BJ (cell line): ENCODE measurements at places on chromosomes 2 and 18.
A peak's percentile ranks its signal among the peaks of the same experiment; 100 is the strongest.

- no peak for DNase-seq
Observed at GRCh38 chr2:226763320-226763719, 36.3 kb downstream of the IRS1 start.

GRCh38 chr18:70420146-70420898 is 131.5 kb downstream of the SOCS6 start:
- peak; percentile 74 for DNase-seq

- no peak for DNase-seq
Observed at GRCh38 chr2:16400127-16400623, 265.5 kb downstream of the CYRIA start.

GRCh38 chr18:68314403-68314802 is 400.5 kb downstream of the TMX3 start:
- DNase-seq, result peak; percentile 21

- DNase-seq, result no peak
Observed at GRCh38 chr2:177542396-177542795, 149.8 kb downstream of the AGPS start.

DNA sequence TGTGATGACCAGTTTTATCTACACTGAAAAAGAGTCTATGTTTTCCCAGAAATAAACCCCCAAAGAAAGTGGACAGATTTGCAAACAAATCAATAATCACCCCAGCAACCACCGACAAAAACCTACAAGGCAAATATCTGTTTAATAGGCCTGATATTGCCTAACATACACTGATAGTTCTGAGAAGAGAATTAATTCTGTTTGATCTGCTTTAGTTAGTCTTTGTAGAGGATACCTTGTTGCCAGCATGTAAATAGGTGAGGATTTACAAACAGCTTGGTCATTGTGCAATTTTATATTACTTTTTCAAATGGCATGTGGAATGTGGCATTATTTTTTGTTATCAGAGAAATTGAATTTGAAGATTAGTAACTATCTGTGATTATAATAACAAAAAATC is 86.5 kb downstream of the DCC start:
- DNase-seq, result no peak

GRCh38 chr18:48991676-48992075 is 40.9 kb upstream of the SMAD7 start:
- DNase-seq, result no peak

- DNase-seq, result no peak
Observed at GRCh38 chr2:37742286-37742685, 70.8 kb upstream of the CDC42EP3 start.

DNA sequence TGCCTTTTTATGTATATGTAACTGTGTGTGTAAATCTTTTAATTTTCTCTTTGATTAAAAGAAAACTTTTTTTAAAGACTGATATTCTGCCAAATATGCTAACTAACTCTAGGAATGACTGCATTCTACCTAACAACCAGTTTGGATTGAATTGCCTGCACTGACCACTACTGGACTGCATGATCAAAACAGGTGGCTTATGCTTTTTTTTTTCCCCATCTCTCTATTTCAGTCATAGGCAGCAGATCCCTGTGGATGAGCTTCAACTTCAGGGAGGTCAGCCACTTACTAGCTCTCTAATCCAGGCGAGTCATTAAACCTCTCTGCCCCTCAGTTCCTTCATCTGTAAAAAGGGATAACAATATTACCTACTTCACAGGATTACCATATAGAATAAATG is 138.6 kb upstream of the SERTAD2 start:
- DNase-seq, result no peak

DNA sequence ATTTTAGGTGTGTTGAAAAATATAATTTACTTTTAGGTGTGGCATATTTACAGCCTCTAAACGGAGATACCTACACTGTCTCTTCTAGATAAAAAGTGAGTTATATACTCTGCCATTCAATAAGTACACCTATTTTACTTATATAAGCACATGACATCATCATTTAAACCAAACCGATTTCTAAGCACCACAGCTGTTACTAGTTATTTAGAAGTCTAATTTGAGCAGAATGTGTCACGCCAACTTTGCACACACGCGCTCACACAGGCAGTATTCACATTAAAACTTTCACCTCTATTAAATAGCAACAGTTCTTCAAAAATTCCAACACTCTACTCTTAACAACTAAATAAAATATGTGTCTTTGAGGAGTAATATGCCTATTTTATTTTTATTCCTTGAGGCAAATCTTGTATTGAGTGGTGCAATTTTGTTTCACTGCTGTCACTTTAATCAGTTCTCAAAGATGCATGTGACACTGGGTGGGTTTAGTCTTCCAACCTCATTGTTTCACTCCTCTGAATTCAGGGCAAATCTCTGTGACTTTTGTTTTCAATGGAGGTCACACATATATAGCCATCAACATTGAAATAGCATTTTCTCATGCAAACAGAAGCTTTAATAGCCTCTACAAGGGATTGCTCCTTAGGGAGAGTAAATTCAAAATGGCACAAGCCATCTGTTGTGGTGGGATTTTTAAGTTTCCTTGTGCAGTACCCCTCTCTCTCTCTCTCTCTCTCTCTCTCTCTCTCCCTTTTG is 721.0 kb downstream of the PLCL1 start:
- DNase-seq, result no peak

- DNase-seq, result no peak
Observed at GRCh38 chr2:119280680-119281079, 57.0 kb downstream of the STEAP3 start.

GRCh38 chr2:148764815-148765214 is 110.2 kb upstream of the KIF5C start:
- DNase-seq, result no peak

DNA sequence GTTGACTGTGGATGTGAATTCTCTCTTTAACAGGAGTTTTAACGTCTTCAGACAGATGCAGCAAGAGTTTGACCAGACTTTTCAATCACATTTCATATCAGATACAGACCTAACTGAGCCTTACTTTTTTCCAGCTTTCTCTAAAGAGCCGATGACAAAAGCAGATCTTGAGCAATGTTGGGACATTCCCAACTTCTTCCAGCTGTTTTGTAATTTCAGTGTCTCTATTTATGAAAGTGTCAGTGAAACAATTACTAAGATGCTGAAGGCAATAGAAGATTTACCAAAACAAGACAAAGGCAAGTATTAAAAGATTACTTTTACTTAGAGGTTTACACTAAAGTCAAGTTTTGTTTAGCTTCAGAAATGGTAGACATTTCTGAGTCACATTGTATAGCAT is 30.2 kb upstream of the TYMS start:
- DNase-seq, result no peak

- peak; percentile 9 for DNase-seq
Observed at GRCh38 chr2:200223205-200223784, 83.2 kb upstream of the SPATS2L start.

DNA sequence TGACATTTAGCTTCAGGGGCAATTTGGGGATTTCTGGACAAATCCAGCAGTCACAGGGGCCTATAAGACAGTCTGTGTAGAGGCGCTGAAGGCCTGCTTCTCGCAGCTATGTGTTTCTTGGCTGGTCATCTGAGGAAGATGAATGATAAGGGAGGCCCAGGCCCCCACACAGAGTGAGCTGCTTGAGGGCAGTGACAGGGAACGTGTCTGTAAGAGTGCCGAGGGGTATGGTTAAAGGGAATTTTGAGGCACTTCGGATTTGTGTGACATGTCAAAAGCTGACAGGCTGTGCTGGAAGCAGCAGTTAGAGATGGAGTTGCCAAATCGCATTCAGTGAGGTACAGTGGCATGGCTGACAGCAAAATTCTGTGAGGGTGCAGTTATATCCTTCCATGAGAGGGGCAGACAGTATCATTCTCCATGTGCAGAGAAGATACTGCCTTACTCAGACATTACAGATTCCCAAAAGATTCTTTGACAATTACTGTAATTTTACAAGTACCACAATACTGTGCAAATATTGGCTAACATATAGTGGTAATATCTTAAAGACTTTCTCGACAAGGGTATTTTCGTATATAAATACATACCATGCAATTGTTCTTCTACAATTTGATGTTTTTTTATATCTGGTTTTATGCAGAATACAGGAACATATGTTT is 74.0 kb downstream of the CERS6 start:
- DNase-seq, result no peak

- DNase-seq, result no peak
Observed at GRCh38 chr2:180742801-180743200, 237.6 kb upstream of the UBE2E3 start.

DNA sequence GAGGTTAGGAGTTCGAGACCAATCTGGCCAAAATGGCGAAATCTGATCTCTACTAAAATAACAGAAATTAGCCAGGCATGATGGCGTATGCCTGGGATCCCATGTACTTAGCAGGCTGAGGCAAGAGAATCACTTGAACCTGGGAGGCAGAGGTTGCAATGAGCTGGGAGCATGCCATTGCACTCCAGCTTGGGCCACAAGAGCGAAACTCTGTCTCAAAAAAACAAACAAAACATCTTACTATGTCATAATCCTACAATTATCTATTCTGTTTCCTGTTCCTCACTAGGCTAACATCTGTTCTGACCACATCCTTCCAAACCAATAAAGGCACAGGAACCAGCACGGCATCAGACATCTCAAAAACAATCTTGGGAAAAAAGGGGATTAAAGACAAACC is 361.8 kb upstream of the UBE2E3 start:
- peak; percentile 18 for DNase-seq

- DNase-seq, result no peak
Observed at GRCh38 chr18:5630900-5631413, 87.2 kb upstream of the EPB41L3 start.

GRCh38 chr2:146981921-146982320 is 862.9 kb upstream of the ACVR2A start:
- no peak for DNase-seq

GRCh38 chr2:159086826-159087225 is 118.4 kb downstream of the TANC1 start:
- DNase-seq, result no peak

GRCh38 chr2:212777020-212777491 is 238.5 kb upstream of the ERBB4 start:
- no peak for DNase-seq

DNA sequence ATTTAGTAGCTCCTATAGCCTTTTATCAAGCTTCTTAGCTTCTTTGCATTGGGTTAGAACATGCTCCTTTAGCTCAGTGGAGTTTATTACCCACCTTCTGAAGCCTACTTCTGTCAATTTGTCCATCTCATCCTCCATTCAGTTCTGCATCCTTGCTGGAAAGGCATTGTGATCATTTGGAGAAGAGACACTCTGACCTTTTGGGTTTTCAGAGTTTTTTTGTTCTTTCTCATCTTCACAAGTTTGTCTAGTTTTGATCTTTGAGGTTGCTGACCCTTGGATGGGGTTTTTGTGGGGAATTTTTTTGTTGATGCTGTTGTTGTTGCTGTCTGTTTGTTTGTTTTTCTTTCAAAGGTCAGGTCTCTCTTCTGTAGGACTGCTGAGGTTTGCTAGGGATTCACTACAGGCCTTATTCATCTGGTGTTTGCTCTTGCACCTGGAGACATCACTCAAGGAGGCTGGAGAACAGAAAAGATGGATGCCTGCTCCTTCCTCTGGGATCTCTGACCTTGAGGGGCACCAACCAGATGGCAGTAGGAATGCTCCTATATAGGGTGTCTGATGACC is 13.9 kb upstream of the TANK start:
- DNase-seq, result no peak

GRCh38 chr2:113164215-113164929 is 9.4 kb upstream of the PSD4 start:
- DNase-seq, result no peak

GRCh38 chr2:197128897-197129296 is 181.7 kb downstream of the ANKRD44 start:
- no peak for DNase-seq

- no peak for DNase-seq
Observed at GRCh38 chr2:238370823-238371372, 50.6 kb downstream of the TRAF3IP1 start.

- peak; percentile 23 for DNase-seq
Observed at GRCh38 chr2:74045454-74045853, 60.7 kb downstream of the TET3 start.

GRCh38 chr2:101763496-101764333 is 66.2 kb downstream of the MAP4K4 start:
- no peak for DNase-seq

DNA sequence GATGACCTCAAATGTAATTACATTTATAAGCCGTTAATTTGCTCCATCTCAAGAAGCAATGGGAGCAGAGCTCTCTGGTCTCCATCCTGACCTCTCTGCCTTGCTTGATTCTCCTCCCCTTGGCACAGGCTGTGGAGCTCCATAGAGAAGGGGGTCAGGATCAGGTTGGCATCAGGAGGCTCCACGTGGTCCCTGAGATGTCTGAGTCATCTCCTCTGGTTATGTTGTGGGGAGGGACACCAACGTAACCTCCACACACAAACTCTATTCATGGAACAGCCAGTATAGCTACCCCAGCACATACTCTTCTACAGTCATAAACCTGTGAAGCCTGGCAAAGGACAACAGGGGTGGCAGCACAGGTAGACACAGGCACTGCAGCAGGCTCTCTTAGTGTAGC is 29.0 kb downstream of the TRABD2A start:
- DNase-seq, result no peak

- no peak for DNase-seq
Observed at GRCh38 chr2:35410431-35411061, 945.0 kb upstream of the CRIM1 start.
